ENCODE measurements at places on chromosomes 2 and 18.

GRCh38 chr2:55811048-55811447, 112.5 kb downstream of the EFEMP1 start:
- DNase-seq, result no peak

GRCh38 chr2:100766806-100767205, 53.1 kb upstream of the NPAS2 start:
- DNase-seq, result no peak

DNA sequence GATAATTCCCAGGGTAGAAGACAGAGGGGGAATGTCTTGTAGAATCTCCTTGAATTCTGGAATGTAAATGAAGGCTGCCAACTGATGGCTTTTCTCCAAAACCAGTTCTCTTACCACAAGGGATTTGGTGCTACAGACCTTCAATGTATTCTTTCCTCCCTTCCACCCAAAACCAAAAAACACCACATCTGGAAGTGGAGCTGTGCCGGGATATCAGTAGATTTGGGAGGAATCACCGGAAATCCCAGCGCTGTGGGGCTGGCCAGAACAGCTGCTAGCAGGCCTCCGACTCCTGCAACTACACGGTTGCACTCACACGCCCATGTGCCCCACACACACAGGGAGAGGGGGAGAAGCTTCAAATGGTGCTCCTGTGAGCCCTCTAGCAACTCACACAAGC, 45.7 kb downstream of the RPL31 start:
- DNase-seq, result no peak

DNA sequence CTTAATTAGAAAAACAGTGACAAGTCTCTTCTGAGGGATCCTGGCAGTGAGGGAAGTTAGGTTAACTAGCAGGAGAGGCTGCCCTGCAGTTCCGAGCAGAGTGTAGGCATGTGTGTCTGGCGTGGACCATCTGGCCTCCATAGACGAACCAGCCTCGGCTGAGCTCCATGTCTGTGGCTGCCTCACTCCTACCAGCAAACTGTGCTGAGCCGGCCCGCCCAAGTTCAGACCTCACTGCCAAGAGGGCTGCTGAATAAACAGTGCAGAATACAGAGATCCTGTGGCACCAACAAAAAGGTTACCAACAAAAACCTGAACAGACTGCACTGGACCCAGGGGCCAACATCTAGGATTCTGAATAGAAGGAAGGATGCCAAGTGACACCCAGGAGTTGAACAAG, 27.3 kb downstream of the INO80C start:
- no peak for DNase-seq

DNA sequence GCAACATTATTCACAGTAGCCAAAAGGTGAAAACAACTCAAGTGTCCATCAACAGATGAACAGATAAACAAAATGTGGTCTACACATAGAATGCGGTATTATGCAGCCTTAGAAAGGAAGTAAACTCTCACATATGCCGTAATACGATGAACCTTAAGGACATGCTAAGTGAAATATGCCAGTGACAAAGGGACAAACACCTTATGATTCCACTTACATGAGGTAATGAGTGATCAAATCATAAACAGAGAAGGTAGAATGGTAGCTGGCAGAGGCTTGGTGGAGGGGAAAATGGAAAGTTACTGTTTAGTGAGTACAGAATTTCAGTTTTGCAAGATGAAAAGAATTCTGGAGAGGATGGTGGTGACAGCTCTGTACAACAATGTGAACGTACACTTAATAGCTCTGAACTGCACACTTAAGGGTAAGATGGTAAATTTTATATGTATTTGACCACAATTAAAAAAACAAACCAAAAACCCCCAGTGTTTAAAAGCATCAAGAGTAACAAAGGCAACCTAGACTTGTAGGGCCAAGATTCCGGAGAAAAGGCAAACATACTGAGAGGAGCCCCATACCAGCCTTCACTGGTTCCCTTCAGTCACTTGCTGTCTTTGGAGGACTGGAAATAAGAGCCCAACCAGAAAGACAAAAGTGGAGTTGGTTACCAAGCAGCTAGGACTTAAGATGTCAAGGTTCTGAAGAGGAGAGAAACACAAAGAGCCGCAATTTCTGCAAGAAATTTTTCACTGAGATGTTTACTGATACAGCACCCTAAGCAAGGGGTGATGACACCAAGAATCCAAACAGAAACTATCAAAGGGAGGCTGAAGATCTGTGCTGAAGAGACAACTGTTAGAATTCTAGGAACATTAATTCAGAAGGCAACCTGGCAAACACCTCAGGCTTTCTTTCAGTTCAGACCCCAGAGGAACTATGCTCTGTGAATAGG, 61.3 kb downstream of the CUL3 start:
- DNase-seq, result no peak

- no peak for DNase-seq
Observed at GRCh38 chr2:68426848-68427579, 40.1 kb downstream of the FBXO48 start.

DNA sequence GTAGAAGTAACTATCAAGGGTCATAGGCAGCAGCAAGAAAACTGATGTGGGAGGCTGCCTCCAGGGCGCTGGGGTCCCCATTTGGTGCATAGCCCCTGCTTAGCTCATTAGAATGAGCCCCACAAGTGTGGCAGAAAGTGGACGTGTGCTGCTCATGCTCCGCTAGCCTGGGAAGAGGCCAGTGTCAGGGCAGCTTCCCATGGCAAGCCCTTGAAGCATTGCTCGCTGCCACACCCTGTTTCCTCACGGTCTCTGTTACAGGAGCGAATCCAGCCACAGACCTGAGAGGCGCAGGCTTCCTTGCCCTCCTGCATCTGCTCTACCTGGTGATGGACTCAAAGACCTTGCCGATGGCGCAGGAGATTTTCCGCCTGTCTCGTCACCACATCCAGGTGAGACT, 22.5 kb downstream of the ELMOD3 start:
- no peak for DNase-seq

GRCh38 chr2:8303322-8303832, 378.5 kb upstream of the ID2 start:
- peak; percentile 72 for DNase-seq

- DNase-seq, result no peak
Observed at GRCh38 chr2:32758232-32758631, 130.4 kb downstream of the TTC27 start.

GRCh38 chr2:188379748-188380147, 88.1 kb downstream of the GULP1 start:
- no peak for DNase-seq

GRCh38 chr18:59783138-59783537, 85.9 kb upstream of the CCBE1 start:
- DNase-seq, result no peak

GRCh38 chr2:69576880-69577279, 66.7 kb downstream of the AAK1 start:
- no peak for DNase-seq

DNA sequence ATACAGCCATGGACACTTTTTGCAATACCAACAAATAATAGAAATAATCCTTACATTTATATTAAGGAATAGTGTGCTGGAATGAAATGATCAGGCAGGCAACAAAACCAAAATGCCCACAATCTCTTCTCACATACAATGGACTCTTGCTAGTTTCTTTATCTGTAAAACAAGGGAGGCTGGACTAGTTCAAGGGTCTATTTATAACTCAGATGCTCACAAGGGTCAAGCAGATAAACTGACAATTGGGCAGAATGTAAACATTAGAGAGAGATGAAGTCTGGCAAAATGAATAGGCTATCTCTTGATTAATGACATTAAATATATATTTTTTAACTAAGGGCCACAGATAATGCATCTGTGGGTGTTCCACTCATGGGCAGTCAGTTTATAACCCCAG, 11.4 kb downstream of the PPIL3 start:
- no peak for DNase-seq

DNA sequence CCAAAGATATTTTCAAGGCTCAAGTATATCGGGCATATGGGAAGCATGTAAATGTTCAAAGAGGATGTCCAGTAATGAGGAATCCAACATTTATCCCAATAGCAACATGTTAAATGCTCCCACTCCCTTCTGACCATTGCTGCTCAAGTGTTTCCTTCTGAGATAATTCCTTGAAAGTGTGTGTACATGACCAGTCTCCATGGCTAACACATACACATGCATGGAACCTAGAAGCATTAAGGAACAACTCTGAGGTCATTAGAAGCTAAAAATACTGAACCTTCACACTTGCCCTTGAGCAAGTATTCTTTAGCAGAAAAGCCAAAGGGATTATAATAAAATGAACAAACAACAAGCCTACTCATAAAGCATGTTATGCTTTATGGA, 433.8 kb upstream of the TCF4 start:
- no peak for DNase-seq

GRCh38 chr2:67650291-67651133, 253.4 kb downstream of the ETAA1 start:
- peak; percentile 51 for DNase-seq

DNA sequence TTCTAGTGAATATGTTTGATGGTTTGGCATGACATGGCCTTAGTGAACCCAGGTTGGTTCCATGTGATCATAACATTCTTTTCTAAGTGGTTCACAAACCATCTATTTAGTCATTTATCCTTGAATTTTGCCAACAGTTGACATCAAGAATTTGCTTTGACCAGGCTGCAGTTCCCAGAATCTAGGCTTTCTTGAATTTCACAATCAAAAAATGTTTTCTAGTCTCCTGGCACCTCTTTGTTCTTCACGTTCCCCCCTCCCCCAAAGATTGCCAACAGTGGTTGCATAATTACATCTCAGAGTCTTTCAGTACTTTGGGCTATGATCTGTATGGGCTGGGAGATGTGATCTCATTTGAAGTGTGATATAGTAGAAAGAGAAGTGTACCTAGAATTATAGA, 124.0 kb downstream of the GATA6 start:
- DNase-seq, result no peak

DNA sequence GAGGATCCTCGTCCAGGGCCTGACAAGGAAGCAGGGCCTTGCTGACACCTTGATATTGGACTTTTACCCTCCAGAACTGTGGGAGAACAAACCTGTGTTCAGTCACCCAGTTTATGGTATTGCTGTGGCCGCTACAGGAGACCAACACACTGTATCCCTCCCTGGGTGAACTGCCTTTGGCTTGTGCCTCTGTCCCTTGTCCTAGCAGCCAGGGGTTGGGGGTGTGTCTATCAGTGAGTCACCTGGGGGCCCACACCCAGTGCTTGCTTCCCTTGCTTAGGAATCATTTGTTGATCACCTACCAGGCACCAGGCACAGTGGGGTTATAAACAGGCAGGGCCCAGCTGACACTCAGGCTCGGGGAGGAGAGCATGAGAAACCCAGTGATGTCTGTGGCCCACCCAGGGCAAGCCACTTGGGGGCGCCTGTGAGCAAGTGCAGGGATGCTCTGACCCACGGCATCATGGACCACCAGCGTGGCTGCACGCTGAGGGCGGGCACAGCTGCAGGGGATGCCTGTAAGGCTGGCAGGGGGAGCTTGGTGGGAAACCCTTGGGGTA, 17.1 kb downstream of the TMEM185B start:
- no peak for DNase-seq

DNA sequence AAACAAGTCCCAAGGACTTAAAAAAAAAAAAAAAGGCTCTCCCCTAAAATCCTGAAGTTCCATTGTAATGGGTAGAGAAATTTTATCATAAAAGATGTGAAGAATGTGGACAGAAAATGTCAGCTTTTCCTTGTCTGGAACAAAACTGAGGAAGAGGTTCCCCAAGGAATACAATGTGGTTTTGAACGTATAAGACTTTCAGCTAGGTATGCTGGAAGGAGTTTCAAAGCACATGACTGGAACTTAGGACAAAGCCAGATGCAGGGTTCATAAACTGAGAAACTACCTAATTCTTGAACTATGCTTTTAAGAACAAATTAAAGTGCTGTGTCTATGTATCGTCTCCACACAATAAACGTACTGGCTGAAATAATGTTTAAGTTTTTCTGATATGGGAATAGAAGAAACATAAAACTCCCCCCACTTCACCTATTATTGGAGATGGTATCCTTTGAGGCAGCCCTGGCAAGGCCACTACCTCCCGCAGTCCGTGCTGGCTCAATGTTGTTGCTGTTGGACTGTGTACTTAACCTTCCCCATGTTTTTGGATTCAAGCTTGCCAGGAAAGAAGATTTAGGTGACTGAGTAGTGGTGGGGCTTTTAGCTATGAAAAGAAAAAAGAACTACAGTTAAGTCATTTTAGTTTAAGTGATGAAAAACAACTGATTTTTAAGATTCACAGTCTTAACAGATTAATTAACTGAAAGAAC, 84.2 kb upstream of the DNER start:
- DNase-seq, result no peak

- no peak for DNase-seq
Observed at GRCh38 chr18:22560797-22561196, 143.1 kb upstream of the CTAGE1 start.

- DNase-seq, result no peak
Observed at GRCh38 chr2:62339413-62339812, 143.5 kb downstream of the B3GNT2 start.

DNA sequence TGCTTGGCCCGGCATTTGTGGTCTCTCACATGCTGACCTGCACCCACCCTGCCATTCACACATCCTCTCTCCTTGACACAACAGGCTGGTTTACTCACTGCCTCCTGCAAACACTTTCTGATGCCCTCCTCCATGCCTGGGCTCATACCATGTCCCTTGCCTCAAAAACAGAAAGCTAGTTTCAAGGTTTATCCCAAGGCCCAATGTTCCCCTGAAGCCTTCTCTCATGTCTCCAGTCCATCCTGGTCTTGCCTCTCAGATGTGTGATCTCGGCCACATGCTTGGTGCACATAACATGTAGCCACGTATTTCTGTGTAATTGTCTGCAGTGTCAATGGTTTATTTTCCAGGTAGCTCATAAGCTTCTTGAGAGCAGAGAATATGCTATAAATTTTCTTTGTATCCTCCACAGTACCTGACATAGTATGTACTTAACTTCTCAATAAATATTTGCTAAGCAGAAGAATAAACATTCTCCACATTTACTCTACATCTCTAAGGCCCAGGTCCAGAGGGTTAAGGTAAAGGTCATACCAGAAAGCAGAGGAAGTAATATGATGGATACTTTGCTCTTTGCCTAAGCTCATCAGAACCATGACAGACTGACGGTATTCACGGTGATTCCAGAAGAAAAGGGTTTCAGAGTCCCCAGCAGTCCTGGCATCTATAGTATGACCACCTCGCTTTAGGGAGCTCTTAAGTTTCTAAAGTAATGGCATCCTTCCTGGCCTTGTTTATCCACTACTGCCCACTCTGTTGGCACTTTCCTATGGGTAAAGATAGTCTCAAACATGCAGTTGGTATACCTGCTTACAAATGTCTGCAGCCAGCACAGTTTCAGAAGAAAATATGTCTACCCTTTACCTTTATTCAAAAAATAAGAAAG, 163.4 kb upstream of the ZFP36L2 start:
- no peak for DNase-seq

DNA sequence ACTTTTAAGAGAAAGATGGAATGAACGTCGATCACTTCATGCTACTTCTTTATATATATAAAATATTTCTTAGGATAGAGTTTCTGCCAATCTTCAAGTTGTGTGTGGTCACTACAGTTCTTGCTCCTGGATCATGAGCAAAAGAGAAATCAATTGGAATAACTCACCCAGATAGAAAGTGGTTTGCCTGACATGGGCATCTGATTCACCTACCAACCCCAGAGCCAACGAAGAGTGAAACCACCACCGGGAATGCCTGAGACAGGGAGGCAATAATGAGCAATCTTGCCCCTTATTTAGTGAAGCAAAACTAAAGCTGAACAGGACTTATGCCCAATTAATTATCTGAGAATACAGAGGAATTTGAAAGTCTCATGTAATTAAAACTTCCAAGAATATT, 250.2 kb upstream of the REG3G start:
- DNase-seq, result no peak

GRCh38 chr2:45987856-45988255, 309.4 kb upstream of the EPAS1 start:
- no peak for DNase-seq
